ENCODE measurements at places on chromosomes 11 and 22.

GRCh38 chr22:48737461-48738203, 1090.0 kb downstream of the BRD1 start:
- DNase-seq, result no peak

GRCh38 chr11:9017773-9018172, 14.0 kb upstream of the NRIP3 start:
- no peak for DNase-seq

GRCh38 chr11:91998481-91998880, 226.1 kb upstream of the FAT3 start:
- peak; percentile 69 for DNase-seq

DNA sequence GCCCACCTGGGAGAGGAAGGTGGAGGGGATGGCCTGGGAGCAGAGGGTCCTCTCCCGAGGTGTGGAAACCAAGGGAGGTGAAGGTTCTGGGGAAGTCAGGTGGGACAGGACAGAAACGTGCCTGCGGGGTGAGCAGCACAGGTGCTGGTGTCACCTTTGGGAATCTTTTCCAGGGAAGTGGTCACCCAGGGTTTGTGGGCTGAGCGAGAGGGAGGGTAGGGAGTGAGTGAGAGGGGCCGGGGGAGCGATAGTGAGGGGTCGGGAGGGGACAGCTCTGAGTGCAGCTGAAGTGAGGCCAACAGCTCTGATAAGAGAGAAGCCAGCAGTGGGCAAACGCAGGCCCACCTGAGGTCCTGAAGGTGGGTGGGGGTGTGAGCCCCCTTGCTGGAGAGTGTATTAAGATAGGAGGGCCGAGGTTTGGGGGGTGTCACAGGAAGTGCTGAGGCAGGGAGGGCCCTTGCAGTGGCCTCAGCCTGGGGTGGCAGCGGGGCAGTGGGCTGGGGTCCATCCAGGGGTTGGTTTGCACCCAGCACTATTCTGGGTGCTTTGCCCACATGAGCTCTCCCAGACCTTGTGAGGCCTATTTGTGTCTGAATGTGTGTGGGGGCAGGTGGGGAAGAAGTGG, 1.6 kb upstream of the SHANK3 start:
- DNase-seq, result no peak

DNA sequence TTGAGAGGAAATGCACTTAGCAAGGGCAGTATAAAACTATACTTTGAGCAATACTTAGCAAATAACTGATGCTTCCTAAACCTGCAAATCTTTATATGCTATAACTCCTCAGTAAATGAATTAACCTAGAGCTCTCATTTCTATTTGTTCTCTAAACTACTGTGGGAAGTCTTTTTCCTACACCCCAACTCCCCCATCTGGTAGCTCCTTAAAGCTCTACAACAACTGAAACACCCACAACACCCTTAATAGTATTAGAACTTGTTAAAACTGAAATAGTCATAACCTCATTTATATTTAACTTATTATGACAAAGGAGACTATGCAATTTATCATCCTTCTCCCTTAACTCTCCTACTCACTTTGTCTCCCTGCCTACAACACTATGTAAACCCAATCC, 43.4 kb downstream of the GUCY1A2 start:
- no peak for DNase-seq

- no peak for DNase-seq
Measured at GRCh38 chr22:46511151-46512038, 26.0 kb downstream of the CELSR1 start.

- no peak for DNase-seq
Measured at GRCh38 chr22:49368221-49368975, 459.3 kb downstream of the BRD1 start.
